OCI-M1 (cell line): ENCODE measurements at places on chromosomes 1 and 21.

DNA sequence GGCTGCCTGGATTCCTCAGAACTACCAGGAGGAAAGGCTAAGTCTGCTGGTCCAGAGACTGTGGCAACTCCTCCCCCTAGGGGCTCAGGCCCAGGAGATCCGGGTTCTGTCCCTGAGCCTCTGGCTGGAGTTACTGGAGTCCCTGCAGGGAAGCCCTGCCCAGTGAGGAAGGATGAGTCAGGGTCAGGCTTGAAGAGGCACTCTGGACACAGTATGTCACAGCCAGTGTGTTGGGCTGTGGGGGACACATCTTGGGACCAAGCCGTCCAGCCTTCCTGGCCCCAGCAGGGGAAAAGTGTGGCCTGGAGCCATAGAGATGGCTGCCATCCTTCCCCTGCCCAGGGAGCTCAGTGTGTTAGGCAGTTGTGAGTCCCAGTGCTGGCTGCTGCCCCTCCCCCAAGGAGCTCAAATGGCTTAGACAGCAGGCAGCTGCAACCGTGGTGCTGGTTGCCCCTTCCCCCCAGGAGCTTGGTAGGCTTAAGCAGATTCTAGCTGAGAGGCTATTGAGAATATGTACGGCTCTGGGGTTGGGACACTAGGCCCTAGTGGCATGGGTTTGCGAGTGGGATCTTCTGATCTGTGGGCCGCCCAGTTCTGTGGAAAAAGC is 28.2 kb upstream of the RABGAP1L start:
- DNase-seq: no peak

- no peak for DNase-seq
These were observed 50.6 kb downstream of the RGS21 start for GRCh38 chr1:192367436-192367835.

- DNase-seq: peak; percentile 90
These were observed 16.1 kb downstream of the ENSA start for GRCh38 chr1:150613061-150613920.

- DNase-seq: peak; percentile 60
These were observed 3.7 kb upstream of the QSOX1 start for GRCh38 chr1:180150982-180151381.

DNA sequence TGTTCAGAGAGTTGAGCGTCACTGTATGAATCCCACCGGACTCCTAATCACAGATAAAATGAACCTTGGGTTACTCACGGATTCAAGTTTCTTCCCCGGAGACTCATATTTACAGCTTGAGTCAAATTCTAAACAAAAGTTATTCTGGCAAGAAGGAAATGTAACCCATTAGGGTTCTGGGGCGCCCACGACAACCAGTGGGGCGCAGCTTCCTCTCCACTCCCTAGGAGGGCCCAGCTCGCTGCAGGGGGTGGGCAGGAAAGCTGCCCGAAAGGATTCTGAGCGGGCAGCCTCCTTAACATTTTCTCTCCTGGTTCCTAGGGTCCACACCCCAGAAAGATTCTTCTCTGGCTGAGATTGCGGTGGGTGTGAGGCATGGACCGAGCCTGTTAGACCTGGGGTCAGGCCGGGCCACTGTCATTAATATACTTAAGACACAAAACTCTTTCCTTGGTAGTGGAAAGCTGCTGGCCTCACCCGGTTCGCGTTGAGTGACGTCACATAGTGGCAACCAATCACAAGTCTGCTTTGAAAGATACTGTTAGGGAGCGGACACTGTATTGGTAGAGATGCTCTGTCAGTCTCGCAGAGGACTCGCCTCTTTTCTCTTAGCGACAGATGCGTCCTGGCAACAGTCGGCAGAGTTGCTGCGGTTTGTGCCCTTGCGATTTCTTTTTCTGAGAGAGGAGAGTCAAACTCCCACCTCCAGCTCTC is 13.6 kb upstream of the MCOLN3 start:
- peak; percentile 89 for DNase-seq

- DNase-seq: peak; percentile 79
These were observed 754 bp downstream of the PRRC2C start for GRCh38 chr1:171486048-171486519.

GRCh38 chr1:13228343-13228781 is 2.4 kb upstream of the PRAMEF18 start:
- peak; percentile 40 for DNase-seq

DNA sequence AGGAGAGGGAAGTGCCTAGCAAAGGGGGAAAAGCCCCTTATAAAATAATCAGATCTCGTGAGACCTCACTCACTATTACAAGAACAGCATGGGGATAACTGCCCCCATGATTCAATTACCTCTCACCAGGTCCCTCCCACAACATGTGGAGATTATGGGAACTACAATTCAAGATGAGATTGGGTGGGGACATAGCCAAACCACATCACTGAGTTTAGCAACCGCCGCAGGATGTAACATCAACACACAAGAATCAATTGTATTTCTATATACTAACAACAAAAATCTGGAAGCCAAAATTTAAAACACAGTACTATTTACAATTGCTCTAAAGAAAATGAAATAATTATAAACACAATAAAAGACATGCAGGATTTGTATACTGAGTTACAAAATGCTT is 21.9 kb downstream of the DIRAS3 start:
- DNase-seq: no peak

DNA sequence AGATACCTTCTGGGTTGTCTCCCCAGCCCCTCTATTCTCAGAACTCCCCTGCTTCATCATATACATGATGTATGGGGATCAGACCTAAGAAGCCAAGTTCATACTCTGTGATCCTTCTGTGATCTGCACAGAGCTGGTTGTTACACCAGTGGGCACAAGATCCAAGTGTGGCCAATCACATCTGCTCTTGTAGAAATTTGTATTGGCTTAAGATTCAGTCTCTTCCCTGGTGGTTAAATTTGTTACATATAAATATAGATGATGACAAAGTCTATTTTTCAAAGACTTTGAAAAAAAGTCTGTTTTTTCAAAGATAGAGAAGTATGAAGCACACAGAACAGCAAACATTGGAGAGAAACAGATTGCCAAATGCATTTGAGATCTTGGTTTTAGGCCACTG is 135.8 kb upstream of the FGGY start:
- no peak for DNase-seq

GRCh38 chr1:235240960-235241359 is 79.9 kb upstream of the RBM34 start:
- peak; percentile 16 for DNase-seq

- DNase-seq: no peak
These were observed 458 bp upstream of the KRTAP10-4 start for GRCh38 chr21:44572959-44573583.

GRCh38 chr1:187960125-187960638 is 1131.4 kb downstream of the PLA2G4A start:
- DNase-seq: no peak

GRCh38 chr21:17492415-17493168 is 20.3 kb upstream of the CXADR start:
- DNase-seq: no peak

DNA sequence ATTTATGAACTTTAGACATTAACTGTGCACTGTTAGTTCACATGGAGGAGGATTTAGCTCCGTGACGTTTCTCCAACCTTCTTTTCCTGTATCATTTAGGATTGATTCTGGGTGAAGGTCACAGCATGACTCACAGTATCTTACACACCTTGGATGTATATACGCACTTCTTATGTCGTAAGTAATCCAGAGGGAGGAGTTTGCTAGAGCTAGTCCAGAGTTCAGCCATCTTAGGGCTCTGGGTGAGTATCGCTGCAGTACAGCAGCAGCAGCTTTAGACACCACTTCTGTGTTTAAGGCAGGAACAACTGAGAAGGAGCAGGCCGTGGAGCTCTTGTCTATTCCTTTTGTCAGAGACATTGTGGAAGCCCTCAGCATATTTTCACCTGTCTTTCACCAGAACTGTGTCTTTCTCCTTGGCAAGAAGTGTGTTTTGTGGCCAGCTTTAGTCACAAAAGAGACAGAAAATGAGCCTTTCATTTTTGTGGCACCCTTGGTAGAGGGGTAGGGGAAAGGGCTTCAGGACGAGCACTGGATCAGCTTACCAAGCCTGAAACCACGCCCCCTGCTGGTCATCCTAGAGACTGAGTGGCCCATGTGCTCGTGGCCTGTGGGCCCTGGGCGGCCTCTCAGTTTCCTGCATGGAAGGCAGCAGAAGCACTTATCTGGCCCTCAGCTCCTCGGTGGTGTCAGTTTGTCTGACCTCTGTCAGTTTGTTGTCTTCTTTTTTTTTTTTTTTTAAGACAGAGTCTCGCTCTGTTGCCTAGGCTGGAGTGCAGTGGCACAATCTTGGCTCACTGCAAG is 64.0 kb downstream of the ADARB1 start:
- peak; percentile 90 for DNase-seq

GRCh38 chr1:247415423-247416361 is at the start of gene NLRP3:
Gene NLRP3 (plus strand): TSS chr1:247416173. CDS start chr1:247418801, 2,628 bp downstream.
- peak; percentile 27 for DNase-seq

- no peak for DNase-seq
These were observed 17.3 kb upstream of the ACADM start for GRCh38 chr1:75707191-75707590.

DNA sequence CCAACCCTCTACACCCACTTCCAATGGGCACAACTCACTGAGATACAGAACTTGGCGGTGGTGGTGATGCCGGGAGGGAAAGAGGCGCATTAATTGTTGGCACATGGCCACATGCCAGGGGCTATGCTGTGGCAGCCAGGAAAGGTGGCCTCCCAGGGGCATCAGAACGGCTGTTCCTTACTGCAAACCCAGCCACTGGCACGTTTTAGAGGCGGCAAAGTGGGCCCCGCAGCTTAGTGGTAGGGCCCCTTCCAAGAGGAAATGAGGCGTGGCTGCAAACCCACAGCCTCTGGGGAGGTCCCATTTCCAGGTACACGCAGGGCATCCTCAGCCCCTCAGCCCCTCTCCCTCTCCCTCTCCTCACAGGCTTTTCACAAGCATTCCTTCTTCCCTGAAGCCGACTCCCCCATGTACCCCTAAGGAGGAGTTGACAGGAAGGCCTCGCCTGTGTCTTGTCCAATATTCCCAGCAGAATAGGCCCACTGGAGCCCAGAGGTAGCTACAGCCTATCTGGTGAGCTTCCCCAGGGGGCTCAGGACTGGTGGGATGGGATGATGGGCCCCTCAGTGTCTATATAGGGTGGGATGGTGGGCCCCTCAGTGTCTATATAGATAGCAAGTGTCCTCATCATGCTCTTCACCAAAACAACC is 166.2 kb downstream of the CLIC6 start:
- DNase-seq: no peak

DNA sequence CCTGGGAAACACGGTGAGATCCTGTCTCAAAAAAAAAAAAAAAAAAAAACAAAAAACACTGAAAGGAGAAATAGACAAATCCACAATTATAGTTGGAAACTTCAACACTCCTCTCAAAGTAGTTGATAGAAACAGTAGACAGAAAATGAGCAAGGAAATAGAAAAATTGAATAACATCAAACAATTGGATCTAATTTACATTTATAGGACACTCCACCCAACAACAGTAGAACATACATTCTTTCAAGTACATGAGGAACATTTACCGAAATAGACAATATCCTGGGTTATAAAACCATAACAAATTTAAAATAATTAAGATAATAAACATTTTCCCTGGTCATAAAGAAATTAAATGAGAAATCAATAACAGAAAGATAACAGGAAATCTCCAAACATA is 14.9 kb upstream of the ZMYM1 start:
- no peak for DNase-seq
